ENCODE measurements at places on chromosomes 3 and 15.

GRCh38 chr3:89375451-89375850, 268.0 kb downstream of the EPHA3 start:
- DNase-seq, result peak; percentile 11

DNA sequence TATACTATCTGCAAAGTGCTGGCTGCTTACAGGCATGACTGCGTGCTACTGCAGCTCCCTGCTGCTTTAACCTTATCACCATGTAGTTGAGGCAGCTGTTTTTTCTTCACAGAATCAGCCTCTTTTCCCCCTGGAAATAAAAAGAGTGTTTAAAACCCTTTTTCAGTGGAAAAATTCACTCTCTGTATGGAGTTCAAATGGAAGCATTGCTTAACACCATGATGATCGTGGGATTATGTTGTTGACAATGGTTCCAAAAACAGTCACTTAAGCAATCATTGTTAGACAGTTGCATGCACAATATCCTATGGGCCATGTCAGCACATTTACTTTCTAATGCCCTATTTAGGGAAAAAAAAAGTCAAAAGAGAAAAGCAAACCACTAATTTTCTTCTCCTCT, 536.4 kb downstream of the UNC13C start:
- no peak for DNase-seq

DNA sequence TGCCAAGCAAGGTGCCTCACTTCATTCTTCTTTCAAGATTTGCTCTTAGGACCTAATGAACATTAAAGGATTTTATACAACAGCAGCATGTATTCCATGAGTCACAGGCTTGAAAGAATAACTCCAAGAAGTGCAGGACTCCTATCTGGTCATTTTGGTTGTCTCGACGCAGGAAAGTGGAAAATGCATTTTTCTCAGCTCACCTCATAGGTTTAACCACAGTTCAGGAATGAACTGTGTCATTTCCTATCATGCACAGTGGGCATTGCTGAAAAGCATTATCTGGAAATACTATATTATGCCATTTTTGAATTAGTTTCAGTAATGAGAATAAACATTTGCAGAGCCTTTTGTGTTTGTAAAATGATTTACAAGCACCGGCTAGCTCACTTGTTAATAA, 98.7 kb upstream of the BFSP2 start:
- peak; percentile 83 for DNase-seq

GRCh38 chr15:100096700-100097099, 245.1 kb downstream of the ADAMTS17 start:
- DNase-seq, result no peak

GRCh38 chr3:99568663-99569335, 69.6 kb upstream of the COL8A1 start:
- DNase-seq, result no peak

GRCh38 chr3:47573190-47574172, 5.2 kb downstream of the CSPG5 start:
- DNase-seq, result peak; percentile 51

Data from astrocyte of the hippocampus (primary cell).